Activated CD8-positive, alpha-beta memory T cell treated with anti-CD3 and anti-CD28 coated beads, Interleukin-2, amount 50 U/mL, for 48 hours (primary cell): ENCODE measurements at places on chromosomes 6 and 20.

- peak; percentile 82 for DNase-seq
Measured at GRCh38 chr6:36130667-36131510, 576 bp downstream of the MAPK13 start.

- no peak for DNase-seq
Measured at GRCh38 chr6:124854338-124854922, 107.8 kb upstream of the RNF217 start.

GRCh38 chr6:85192186-85192585 is 257.7 kb upstream of the NT5E start:
- DNase-seq: no peak

DNA sequence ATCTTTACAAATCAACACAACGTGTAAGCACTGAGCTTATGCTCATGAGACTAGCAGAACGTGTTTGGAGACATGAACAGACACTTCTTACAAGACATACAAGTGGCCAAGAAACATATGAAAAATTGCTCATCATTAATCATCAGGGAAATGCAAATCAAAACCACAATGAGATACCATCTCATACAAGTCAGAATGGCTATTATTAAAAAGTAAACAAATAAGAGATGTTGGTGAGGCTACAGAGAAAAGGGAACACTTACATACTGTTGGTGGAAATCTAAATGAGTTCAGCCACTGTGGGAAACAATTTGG is 327.9 kb upstream of the SOX4 start:
- no peak for DNase-seq

DNA sequence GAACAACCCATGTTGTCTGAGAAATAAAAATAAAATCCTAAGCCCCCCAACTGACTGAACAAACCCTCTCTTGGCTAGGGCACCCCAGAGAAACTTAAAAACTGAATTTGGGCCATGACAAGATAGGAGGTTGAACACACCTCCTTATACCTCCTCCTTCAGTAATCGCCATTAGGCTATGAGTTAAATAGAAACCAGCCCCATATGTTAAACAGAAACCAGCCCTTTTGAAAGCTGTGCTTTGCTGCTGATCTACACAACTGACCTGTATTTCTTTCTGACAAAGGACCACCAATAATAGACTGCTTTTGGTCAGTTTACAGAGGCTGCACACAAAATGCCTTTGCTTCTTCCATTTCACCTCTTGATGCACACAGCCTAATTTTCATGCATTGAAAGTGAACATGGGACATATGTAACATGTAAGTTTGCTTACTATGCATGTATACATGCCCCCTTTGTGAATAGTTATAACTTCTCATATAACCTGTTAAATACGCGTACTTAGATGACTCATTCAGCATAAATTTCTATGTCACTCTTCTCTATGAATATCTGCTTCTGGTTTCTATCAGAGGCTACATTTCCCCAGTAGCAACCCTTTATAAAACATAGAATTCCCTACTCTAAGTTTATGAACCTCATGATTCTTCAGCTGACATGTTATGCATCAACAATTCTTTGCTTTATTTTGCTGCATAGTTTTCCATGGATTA is 462.9 kb downstream of the COL12A1 start:
- no peak for DNase-seq

- DNase-seq: no peak
Measured at GRCh38 chr6:14212020-14212419, 94.4 kb downstream of the CD83 start.

- DNase-seq: no peak
Measured at GRCh38 chr6:42751055-42751454, 5.2 kb upstream of the TBCC start.

DNA sequence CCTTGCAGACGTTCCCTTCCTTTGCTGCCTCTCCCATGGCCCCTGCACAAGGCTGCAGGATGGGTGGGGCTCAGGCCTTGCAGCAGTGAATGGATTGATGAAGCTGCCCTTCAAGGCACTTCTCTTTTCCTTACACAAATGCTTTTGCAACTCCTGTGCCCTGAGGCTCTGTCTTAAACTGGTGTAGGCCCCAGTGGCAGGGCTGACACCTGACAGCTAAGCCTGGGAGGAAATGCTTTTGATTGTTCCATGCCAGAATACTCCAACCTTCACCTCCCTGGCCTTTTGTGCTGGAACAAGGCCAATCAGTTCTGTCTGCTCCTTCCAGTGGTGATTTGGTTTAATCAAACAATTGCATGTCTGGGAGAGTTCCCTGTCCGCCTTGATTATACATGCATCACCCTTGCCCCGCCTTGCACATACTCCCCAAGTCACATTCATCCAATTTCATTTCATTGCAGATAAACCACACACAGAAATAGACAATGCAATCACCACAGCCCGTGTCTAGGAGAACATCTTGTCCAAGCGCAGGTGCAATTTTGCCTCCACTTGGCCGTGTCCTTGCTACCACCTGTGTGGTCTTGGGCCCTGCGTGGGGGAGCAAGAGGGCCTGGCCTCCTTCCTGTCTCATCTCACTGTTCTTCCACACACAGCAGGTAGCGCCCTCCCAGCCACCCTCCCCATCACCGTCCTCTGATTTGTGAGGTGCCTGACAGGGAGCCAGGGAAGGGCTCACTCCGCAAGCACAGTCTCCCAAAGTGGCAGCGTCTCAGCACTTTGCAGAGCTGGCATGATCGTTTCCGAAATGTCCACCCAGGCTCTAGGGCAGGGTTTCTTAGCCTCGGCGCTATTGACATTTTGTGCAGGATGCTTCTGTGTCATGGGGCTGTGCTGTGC is 120.4 kb downstream of the CDH26 start:
- no peak for DNase-seq

- no peak for DNase-seq
Measured at GRCh38 chr6:156866220-156867015, 89.2 kb downstream of the ARID1B start.

GRCh38 chr6:135475292-135475886 is 22.2 kb downstream of the AHI1 start:
- DNase-seq: no peak

- DNase-seq: no peak
Measured at GRCh38 chr20:61609461-61609860, 357.4 kb downstream of the CDH4 start.

- DNase-seq: no peak
Measured at GRCh38 chr6:5905431-5906339, 101.0 kb downstream of the NRN1 start.

DNA sequence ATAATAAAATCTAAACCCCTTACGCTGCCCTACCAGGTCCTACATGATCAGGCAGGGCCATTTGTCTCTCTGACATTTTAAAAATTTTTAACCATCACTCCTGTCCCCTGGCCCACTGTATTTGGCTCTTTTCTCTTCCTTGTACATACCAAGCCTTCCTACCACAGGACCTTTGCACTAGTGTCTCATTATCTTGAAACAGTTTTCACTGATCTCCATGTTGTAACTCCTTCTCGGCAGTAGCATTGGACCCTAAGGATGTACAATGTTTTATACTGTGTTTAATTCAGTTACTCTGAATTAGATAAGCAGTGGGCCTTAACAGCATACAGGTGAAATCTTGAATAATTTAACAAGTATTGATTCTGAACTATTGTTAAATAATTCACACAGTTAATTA is 330.7 kb downstream of the UTRN start:
- no peak for DNase-seq

- no peak for DNase-seq
Measured at GRCh38 chr6:13635948-13636658, 21.0 kb downstream of the NOL7 start.

DNA sequence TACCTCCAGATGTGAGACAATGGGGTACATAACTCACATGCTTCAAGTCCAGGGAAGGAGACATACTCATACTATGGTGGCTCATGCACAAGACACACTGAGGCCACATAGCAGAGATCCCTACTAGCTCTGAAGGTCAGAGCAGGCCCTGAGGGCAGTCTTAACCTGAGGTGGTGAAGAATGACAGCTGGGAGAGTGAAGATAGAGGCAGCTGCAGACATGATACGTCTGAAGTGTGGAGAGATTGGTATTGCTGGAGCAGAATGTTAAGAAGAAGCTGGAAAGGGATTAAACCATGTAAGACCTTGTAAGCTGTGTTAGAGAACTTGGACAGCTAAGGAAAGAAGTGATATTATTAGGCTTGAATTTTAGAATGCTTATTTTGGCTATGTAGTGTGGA is 32.9 kb downstream of the PGM3 start:
- DNase-seq: no peak

GRCh38 chr20:23200413-23200812 is 114.3 kb upstream of the CD93 start:
- DNase-seq: no peak

DNA sequence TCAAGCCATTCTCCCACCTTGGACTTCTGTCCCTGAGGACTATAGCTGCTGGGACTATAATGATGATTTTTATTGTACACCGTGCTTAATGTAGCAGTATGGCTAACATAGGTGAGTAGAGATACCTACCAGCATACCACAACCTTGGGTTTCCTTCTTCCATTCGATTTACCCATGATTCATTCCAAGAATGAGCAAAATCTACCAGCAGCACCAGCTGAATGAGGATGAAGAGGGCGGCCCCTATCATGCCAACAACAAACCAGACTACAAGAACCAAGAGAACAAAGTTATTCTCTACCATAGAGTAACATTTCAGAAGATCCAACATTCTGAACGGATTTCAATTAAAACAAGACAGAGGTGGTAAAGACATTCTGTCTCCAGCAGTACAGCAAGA is 12.1 kb downstream of the SERINC3 start:
- no peak for DNase-seq

GRCh38 chr6:152727507-152727906 is 23.1 kb upstream of the VIP start:
- no peak for DNase-seq

DNA sequence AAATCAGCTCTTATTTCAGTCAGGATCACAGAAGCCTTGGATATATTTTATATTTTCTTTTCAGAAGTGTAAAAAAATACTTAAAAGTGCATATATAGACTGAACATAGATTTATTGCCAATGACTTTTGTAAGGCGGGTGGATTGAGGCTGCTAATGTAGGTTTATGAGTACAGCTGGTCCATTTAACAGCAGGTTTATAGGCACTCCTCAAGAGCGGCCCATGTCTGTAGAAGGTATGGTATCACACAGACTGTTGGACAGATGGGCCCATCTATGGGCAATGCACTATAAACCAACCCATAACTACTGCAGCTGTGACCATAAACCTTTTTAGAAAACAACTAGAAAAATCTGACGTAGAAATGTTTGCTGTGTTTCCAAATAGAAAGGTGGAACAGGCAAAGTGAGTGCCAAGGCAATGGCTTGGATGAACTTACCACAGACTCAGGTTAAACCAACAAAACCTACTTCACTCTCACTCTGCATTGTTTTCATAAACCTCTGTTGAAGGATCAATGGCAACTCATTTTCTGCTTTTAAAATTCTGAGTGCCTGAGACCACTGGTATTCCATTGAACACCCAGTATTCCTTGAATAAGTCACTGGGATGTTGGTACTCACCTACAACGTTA is 170.6 kb upstream of the EYA4 start:
- DNase-seq: no peak

- no peak for DNase-seq
Measured at GRCh38 chr6:33623895-33624381, 2.8 kb downstream of the ITPR3 start.

- no peak for DNase-seq
Measured at GRCh38 chr6:6994796-6995195, 113.0 kb upstream of the RREB1 start.

- no peak for DNase-seq
Measured at GRCh38 chr6:129029778-129030177, 146.8 kb downstream of the LAMA2 start.

DNA sequence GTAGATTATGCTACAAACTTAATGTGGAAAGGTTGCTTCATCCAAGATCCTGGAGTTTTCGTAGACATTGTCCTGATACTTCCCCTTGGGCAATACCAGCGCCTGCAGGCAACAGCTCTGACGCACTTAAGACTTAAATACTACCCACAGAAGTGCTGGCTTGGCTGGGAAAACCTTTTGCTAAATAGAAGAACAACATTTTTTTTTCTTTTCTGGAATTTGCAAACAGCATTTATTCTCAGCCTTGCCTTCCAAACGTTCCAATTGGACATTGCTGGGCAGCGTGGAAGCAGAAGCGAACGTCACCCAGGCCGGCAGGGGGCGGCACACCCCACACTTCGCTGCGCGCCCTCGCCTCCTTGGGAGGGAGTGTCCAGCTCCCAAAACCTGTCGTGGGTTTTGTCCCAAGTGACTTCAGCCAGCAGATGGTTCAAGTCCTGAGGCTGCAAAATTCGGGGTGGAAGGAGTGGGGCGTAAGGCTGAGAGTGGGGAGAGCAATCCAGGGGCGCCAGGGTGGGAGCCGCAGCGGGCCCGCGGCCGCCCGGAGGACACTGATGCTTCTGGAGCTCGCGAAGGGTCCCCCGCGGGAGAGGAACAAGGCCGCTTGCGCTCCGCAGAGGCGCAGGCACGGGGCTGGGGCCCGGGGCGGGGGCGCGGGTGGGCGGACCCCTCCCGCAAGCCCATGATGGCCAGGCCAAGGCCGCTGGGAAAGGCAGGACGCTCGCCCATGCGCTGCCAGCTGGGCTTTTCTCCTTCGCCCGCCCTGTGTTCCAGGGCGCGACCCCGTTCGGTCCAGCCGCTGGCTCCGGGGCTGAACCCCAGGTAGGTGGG is 60.8 kb upstream of the MAP3K4 start:
- peak; percentile 85 for DNase-seq

DNA sequence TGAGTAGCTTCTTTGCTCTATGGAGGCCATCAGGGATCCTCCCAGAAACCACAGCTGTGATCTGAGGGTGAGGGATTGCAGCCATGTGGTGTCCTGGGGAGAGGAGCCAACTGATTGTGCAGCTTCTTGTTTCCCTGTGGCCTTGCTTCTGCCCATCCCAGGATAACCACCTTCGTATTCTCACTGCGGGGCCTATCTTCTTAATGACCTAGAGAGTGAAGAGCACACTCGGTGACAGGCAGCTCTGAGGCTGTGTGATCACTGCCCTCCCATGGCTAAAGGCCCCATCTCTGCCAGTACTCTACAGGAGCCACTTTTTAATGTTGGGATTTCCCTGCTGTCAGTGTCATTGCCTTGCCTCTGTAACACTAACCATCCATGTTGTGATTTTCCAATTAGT is 5.3 kb upstream of the RAET1L start:
- no peak for DNase-seq

DNA sequence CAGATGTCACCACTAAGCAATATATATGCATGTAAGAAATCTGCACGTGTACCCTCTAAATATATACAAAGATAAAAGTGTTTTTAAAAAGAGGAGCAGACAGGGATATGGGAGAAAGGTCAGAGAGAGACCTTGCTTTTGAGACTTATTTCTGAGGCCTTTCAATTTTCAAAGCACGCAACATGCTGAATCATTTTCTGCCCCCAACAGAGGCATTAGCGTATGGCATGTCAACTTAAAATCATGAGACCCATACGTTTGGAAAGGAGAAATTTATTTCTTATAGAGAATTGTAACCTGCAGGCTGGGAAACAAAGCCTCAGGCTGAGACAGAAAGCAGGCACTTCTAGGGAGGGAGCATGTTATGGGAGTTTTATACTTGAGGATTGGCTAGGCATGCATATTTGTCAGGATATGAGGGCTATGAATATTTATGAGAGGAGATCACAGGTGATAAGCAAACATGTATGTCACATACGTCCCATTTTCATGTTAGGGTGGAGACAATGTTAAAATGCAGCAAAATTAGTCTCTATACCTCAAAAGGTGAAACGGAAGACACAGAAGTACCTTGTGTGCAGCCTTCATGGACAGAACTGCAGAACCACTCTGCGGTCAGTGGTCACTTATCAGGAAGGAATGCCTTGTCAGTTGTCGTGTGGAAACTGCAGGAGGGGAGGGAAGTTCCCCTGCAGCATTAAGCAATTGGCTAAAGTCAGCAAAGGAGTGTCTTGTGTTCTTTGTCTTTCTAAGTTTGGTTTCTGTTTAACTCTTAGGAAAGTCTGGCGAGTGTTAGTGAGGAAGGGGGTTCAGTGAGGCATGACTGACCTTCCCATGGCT is 6.3 kb upstream of the GABRR2 start:
- DNase-seq: no peak
